Left colon (tissue), 2 donors: ENCODE measurements at places on chromosomes 1 and 21.

GRCh38 chr1:172969611-172970010, 81.1 kb downstream of the TNFSF18 start:
- no peak for DNase-seq

- no peak for DNase-seq
Observed at GRCh38 chr1:230986976-230987375, 8.1 kb downstream of the ARV1 start.

GRCh38 chr1:165598676-165599059, 32.4 kb upstream of the MGST3 start:
- DNase-seq: no peak

DNA sequence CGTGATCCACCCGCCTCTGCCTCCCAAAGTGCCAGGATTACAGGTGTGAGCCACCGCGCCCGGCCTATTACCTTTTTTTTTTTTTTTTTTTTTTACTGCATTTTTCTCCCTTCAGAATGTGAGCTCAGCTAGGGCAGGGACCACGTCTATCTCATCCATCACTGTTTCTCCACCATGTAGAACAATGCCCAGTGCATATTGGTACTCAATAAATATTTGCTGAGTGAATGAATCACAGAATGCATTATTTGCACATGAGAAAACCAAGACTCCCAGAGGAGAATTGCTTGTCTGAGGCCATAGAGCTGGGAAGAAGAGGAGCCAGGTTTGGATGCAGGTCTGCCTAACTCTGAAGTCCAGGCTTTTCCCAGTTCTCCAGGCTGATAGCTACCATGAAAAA, 8.2 kb upstream of the SLC9A1 start:
- no peak for DNase-seq

GRCh38 chr21:31670070-31670469, 10.6 kb downstream of the SOD1 start:
- no peak for DNase-seq

GRCh38 chr1:216559359-216559758, 136.1 kb upstream of the USH2A start:
- no peak for DNase-seq

DNA sequence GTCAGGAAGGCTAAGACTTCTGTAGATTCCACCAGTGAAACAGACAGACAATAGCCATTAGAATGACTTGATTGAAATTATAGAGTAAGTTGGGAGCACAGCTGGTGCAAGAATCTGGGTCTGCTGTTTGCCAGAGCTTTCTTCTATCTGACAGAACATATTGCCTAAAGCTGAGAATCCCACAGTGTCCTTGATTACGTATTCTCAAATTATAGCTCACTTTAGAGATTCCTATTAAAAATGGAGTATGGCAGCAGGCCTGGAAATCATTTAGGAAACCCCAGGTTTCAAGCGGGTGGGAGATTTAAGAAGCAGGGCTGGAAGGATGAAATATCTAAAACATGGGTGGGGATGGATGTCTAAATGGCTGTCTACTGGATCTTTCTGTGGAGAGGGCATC, 639.7 kb upstream of the CXADR start:
- no peak for DNase-seq

- no peak for DNase-seq
Observed at GRCh38 chr1:202648605-202649226, 61.5 kb downstream of the SYT2 start.

DNA sequence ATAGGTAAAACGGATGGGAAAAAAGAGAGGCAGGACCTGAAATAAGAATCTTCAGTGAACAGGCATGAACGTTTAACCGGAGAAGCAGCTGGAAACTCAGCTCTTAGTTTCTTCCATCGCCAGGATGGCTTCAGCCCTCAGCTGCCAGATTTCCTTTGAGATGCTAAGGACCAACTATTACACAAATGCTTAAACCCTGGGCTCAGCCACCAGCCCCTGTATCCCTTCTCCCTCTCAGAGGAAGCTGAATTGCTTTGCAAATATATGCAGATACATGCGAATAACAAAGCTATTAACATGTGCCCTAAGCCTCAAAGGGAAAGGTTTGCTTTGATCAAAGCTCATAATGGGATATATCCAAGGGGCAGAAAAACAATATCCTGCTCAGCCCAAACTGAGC, 515.1 kb downstream of the OMA1 start:
- no peak for DNase-seq

- no peak for DNase-seq
Observed at GRCh38 chr1:78410643-78411042, 80.1 kb upstream of the PTGFR start.

DNA sequence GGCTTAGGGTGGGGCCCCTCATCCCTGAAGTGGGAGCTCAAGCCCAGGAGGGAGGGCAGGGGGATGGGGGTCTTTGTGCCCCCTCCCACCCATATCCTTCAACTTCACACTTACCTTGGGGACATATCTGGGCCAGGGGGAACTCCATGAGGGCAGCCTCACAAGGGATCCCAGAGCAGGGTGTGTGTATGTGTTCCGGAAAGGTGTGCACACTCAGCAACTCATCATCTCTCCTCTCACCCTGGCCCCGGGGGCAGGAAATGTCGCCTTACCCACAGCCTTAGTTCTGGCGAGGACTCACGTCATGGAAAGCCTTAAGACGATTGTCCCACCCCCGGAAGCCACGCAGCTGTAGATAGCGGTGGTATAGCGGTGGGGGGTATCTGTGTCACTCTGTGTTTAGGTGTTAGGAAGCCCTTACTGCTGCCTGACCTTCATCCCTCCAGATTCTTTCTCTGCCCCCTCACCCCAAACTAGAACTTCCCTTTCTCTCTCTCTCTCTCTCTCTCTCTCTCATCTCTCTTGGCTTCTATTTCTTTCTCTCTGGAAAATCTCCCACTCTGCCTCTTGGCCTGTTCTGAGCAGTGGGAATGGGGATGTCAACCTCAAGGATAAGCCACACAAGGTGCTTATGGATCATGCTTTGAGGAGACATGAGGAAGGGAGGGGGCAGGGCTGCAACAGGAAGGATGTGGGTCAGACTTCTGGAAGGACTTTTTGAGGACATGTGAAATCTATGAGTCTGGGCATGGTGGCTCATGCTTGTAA, at the start of gene SH2D2A:
TSS of gene SH2D2A (minus strand) at position 288 of the 768 bp plus-strand sequence. CDS start at position 148, 140 bp downstream.
- DNase-seq: peak; percentile 55

GRCh38 chr21:44828362-44829056, 10.6 kb upstream of the SUMO3 start:
- no peak for DNase-seq

DNA sequence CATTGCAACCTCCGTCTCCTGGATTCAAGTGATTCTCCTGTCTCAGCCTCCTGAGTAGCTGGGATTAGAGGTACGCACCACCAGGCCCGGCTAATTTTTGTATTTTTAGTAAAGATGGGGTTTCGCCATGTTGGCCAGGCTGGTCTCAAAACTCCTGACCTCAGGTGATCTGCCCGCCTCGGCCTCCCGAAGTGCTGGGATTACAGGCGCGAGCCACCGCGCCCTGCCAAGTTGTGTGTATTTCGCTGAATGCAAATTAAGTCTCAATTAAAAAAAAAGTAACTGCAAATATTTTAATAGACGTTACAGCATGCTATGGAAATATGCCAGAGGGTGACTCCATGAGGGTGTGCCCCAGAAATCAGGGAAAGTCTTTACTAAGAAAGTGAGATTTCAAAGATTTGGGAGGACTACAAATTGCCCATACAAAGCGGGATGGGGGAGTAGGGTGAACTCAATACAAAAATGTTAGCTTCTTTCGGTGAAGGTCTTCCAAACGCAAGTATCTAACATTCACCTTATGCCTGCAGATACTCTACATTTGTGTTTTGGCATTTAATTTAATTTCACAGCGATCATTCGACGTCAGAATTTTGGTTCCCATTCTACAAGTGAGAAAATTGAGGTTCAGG, 85.6 kb downstream of the NKAIN1 start:
- no peak for DNase-seq

GRCh38 chr1:19894218-19894617, 12.0 kb downstream of the OTUD3 start:
- no peak for DNase-seq

GRCh38 chr1:111441573-111442192, 7.4 kb downstream of the WDR77 start:
- no peak for DNase-seq

DNA sequence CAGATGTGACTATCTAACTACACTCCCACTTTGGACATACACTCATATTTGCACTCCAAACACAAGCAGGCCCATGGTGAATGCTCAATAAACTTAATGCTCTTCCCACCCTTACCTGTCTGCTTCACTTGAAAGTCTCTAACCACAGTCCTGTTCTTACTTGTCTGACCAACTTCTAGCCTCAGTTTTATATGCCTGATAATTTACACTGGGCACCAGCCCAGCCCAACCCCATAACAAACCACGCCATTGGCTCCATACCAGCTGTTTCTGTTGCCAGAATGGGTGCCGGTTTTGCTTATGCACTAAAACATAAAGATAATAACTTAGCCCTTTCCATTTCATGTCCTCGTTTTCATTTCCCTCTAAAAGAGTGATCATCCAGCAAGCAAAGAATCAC, 395.4 kb downstream of the NTNG1 start:
- DNase-seq: peak; percentile 82

- DNase-seq: no peak
Observed at GRCh38 chr1:206705726-206706297, 21.1 kb downstream of the MAPKAPK2 start.
